IMR-90 (cell line): ENCODE measurements at places on chromosomes 7 and 10. TPM values are rescaled to one million over a fixed set of nuclear protein-coding genes. Genes with fewer than 3 reads are reported as not detected.

GRCh38 chr10:131821378-131822012 lies 79.3 kb upstream of the PPP2R2D start:
- no peak for DNase-seq

Gene MARVELD1
- total RNA-seq, result 12.0 and 15.6 TPM in 2 replicates

DNA sequence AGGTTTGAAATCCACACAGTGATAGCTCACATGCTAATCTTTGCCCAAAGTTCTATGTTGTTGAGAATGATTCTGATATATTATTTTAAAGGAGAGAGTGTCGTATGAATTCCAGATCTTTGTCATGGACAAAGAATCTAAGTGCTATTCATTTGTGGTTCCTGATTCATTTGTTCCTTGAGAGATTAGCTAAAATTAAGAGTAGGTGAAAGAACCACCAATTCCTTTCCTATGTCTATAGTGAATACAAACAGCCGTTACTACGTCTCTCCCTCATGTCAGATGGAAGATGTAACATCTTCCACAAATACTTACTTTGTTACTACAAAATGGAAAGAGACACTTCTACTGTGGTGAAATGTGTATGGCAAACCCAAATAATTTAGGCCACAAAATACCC lies 3.3 kb upstream of the PLXDC2 start:
- no peak for DNase-seq

GRCh38 chr10:6748981-6749635 lies 169.0 kb upstream of the PRKCQ start:
- DNase-seq, result peak; percentile 79

DNA sequence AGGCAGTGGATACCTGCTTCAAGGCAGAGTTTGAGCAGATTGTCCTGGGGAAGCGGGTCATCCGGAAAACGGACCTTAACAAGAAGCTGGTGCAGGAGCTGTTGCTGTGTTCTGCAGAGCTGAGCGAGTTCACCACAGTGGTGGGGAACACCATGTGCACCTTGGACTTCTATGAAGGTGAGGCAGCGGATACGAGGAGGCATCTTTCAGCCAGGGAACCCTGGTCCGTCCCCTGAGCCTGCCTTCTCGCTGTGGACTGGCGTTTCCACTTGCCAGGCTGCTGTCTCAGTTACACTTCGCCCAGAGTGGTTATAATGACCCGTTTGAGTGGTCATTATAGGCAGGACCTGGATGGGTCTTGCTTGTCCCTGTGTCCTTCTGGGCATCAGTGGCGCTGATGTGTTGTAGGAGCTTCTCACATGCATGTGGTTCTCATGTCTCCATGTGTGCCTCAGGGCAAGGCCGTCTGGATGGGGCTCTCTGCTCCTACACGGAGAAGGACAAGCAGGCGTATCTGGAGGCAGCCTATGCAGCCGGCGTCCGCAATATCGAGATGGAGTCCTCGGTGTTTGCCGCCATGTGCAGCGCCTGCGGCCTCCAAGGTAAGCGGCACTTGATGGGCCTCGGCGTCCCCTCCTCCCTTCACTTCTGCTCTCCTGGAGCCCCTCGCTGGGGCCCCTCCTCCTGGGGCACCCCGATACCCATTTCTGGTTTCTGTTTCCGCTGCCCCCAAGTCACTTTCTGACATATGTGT lies 18.0 kb downstream of the UPP1 start:
- DNase-seq, result no peak

Gene IFT22
- total RNA-seq, result 23.1 and 34.1 TPM in 2 replicates

Gene GATA3
- total RNA-seq, result under 0.01 TPM in 1 of 2 replicates, not detected in the other

Gene CALML3
- total RNA-seq, result not detected in 2 replicates

GRCh38 chr7:44995555-44996493 lies 4.2 kb upstream of the CCM2 start:
- no peak for DNase-seq

Gene POU6F2
- not detected in 2 replicates for total RNA-seq

Gene HABP2
- not detected in 2 replicates for total RNA-seq
